ENCODE measurements at places on chromosomes 2 and 18. TPM values are rescaled to one million over a fixed set of nuclear protein-coding genes. Genes with fewer than 3 reads are reported as not detected.

The SALL3 gene
- total RNA-seq = 0.28 TPM

GRCh38 chr18:13217971-13218367, 591 bp upstream of the LDLRAD4 start:
- H3K27me3 ChIP-seq = peaks cover 6% of the 10 kb centered on the region
- no peaks in the 10 kb centered on the region for H3K36me3 ChIP-seq
- DNase-seq = peak; percentile 46
- peak overlapping the region; percentile 95 for H3K27ac ChIP-seq
- H3K4me1 ChIP-seq = peaks cover 27% of the 10 kb centered on the region

GRCh38 chr2:236982693-236983455, 102.8 kb upstream of the COPS8 start:
- no peak overlapping the region for H3K27ac ChIP-seq
- H3K27me3 ChIP-seq = no peaks in the 10 kb centered on the region
- no peak overlapping the region for H3K4me3 ChIP-seq

DNA sequence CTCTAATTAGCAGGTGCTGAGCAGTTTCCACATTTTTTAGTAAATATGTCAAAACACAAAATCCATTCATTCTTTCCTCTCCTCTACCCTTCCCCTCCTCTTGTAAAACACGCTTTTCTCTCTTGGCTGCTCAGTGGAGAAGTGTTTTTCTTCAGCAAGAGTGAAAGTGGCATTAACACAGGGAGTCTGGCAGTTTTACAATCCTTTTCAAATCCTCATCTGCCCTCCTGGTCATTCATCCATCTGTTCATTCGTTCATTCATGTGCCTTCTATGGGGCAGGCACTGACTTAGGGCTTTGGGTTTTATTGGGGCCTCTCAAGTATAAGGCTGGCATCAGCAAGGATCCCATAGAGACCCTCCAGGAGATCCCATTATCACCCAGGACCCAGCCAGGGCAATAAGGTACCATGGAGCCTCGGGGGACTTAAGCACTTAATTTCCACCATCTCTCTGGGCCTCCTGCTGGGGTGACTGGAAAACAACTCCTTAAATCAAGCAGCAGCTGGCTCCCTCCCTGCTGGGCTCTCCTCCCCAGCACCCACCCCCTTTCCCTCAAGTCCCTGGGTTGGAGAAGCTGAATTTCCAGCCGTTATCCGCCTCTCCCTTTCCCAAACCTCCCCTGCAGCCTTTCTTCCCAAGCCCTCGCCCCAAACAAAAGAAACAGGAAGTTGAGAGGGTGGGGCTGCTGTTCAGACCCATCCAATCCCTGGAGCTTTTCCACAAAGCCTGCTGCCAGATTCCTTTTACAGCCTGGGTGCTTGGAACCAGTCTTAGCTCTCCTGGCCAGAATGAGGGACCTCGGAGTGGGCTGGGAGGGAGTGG, 32.6 kb downstream of the MARCHF4 start:
- no peaks in the 10 kb centered on the region for H3K36me3 ChIP-seq
- no peaks in the 10 kb centered on the region for H3K27me3 ChIP-seq
- peak; percentile 98 for DNase-seq

- H3K4me1 ChIP-seq = peaks cover 5% of the 10 kb centered on the region
- H3K4me3 ChIP-seq = no peak overlapping the region
- no peak overlapping the region for H3K27ac ChIP-seq
- no peaks in the 10 kb centered on the region for H3K27me3 ChIP-seq
- H3K36me3 ChIP-seq = no peaks in the 10 kb centered on the region
These were observed 242.6 kb upstream of the KCNJ3 start for GRCh38 chr2:154455866-154456265.

- no peaks in the 10 kb centered on the region for H3K27me3 ChIP-seq
- no peaks in the 10 kb centered on the region for H3K36me3 ChIP-seq
- DNase-seq = peak; percentile 44
- H3K4me3 ChIP-seq = no peak overlapping the region
- H3K4me1 ChIP-seq = no peaks in the 10 kb centered on the region
- no peak overlapping the region for H3K27ac ChIP-seq
These were observed 85.8 kb upstream of the SETBP1 start for GRCh38 chr18:44594799-44595467.

GRCh38 chr18:70553245-70553935, 264.5 kb downstream of the SOCS6 start:
- H3K36me3 ChIP-seq = no peaks in the 10 kb centered on the region
- no peak for DNase-seq
- H3K4me1 ChIP-seq = peaks cover 4% of the 10 kb centered on the region
- H3K4me3 ChIP-seq = no peak overlapping the region
- H3K27me3 ChIP-seq = no peaks in the 10 kb centered on the region
- H3K27ac ChIP-seq = no peak overlapping the region

DNA sequence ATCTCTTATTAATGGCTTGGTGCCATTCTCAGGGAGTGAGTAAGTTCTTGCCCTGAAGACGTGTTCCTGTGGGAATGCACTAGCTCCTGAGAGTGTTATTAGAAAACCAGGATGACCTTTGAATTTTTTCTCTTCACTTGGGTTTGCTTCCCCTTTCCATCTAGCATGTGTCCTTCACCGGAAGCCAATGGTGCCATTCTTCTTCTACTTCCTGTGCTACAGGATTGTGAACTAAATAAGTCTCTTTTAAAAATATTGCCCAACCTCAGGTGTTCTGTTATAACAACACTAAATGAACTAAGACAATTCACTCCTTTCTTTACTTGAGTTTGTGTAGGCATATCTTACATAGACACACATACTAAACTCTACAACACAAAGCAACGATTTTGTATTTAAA, 447.0 kb downstream of the SOX11 start:
- H3K27ac ChIP-seq = no peak overlapping the region
- no peaks in the 10 kb centered on the region for H3K4me1 ChIP-seq
- H3K4me3 ChIP-seq = no peak overlapping the region
- no peaks in the 10 kb centered on the region for H3K36me3 ChIP-seq
- no peak for DNase-seq

- DNase-seq = no peak
- H3K36me3 ChIP-seq = peaks cover 3% of the 10 kb centered on the region
- no peaks in the 10 kb centered on the region for H3K4me1 ChIP-seq
- no peaks in the 10 kb centered on the region for H3K27me3 ChIP-seq
These were observed 32.4 kb downstream of the NDUFAF7 start for GRCh38 chr2:37263839-37264238.

- H3K4me3 ChIP-seq = no peak overlapping the region
- H3K27ac ChIP-seq = no peak overlapping the region
- no peaks in the 10 kb centered on the region for H3K36me3 ChIP-seq
These were observed 404.4 kb downstream of the SOCS6 start for GRCh38 chr18:70693246-70693645.

The STK36 gene
- 39.7 TPM for total RNA-seq

- no peaks in the 10 kb centered on the region for H3K4me1 ChIP-seq
- no peaks in the 10 kb centered on the region for H3K27me3 ChIP-seq
- DNase-seq = no peak
- no peak overlapping the region for H3K4me3 ChIP-seq
- no peaks in the 10 kb centered on the region for H3K36me3 ChIP-seq
These were observed 189.6 kb downstream of the MIB1 start for GRCh38 chr18:21930177-21930576.

GRCh38 chr2:76633276-76633921, 888.8 kb downstream of the LRRTM4 start:
- H3K36me3 ChIP-seq = no peaks in the 10 kb centered on the region
- no peaks in the 10 kb centered on the region for H3K27me3 ChIP-seq
- H3K27ac ChIP-seq = no peak overlapping the region

The PEX13 gene
- 22.2 TPM for total RNA-seq

DNA sequence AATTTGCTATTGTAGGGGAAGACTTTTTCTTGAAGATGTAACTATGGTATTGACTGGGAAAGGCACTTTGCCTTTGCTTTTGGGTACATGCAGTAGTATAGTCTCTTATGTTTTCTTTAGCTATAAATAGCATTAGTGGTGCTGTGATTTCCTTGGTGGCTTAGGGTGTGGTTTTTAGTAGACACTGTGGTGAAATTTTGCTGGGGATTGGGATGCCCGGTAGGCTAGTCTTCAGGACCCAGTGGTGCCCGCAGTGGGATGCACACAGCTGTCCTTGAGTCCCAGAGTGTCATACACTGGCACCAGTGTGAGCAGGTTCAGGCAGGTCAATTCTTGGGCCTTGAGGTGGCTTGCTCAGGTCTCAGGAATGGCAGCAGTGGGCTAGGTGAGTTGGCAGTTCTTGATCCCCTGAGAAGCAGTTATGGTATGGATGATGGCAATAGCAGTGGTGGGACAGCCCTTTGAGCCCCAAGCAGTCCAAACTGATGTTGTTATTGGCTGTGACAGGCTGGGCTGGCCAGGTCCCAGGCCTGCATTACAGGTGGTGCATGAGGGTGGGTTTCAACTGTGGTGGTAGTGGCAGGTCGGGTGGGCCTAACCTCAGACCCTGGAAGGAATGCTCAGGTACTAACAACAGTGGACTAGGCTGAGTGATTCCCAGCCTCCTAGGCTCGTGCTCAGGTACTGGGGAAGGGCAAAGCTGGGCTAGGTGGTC, 124.3 kb downstream of the XRCC5 start:
- H3K36me3 ChIP-seq = no peaks in the 10 kb centered on the region
- no peak for DNase-seq
- H3K4me3 ChIP-seq = no peak overlapping the region
- H3K27me3 ChIP-seq = no peaks in the 10 kb centered on the region

The TEKT4 gene
- total RNA-seq = 7.7 TPM

DNA sequence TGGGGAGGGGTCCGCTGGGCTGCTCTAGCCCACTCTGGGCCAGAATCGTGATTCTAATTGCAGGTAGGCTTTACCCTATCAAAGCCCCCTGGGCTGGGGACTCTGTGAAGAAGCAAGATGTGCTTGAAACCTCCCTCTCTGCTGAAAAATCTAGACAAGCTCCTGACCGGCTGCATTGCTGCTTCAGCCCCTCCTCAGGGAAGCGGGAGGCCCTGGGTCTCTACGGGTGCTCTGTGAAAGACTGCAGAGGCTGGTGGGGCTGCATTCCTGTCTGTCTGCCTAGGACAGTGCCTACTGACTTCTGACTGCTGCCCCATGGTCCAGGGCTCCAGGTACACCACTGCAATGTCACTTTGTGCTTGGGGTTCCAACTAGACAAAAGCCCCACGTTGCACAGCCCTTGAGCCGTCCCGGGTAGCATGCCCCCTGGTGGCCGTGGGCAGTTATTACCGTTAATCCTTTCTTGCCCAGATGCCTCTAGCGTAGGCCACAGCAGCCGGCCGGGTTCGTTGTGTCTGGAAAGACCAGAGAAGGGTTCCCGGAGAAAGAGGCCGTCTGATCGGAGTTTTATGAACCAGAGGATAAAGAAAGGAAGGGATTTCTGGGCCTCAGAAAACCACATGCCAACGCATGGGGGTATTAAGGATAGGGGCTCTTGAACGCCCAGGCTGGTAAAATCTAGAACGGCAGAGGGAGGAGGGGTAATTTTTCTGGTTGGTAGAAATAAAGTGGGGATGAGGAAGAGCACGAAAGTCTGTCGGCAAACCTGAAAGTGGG, 15.9 kb upstream of the C1QL2 start:
- no peak for DNase-seq
- no peaks in the 10 kb centered on the region for H3K4me1 ChIP-seq
- no peaks in the 10 kb centered on the region for H3K36me3 ChIP-seq
- peaks cover under 1% of the 10 kb centered on the region for H3K27me3 ChIP-seq

DNA sequence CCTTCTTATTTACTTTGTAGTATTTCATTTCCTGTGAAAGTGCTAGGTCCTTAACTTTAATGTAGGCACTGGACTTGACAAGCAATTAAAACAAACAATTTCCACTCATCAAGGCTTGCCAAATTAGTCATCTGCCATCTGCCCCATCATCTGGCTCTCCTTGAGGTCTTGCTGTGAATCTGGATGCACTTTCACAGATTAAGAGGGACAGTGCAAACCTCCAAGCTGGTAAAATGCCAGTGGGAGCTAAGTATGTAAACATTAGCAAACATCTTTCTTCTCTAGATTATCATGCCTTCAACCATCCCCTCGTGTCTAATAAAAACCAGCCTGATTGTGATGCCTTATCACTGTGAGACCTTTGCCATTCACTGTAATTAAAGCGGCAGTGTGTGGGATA, 402.9 kb downstream of the ERBB4 start:
- no peak overlapping the region for H3K4me3 ChIP-seq
- no peak for DNase-seq
- no peaks in the 10 kb centered on the region for H3K36me3 ChIP-seq
- H3K27me3 ChIP-seq = no peaks in the 10 kb centered on the region
- no peaks in the 10 kb centered on the region for H3K4me1 ChIP-seq

DNA sequence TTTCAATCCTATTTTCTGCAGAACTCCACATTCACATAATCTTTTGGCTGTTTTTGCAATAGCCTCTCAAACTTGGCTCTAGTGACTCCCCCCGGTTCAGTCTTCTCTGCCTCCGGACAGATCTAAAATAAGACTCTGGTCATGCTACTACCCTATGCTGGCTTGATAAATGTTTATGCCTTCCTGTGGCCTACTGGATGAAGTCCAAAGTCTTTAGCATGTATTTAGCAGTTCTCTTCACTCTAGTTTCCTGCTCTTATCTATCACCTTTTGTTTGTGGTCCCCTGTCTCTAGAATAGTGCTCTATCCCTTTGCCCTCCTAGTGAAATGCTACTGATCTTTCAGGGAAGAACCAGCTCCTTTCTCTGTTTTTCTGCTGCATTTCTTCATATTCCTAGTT, 14.4 kb downstream of the ADCYAP1 start:
- H3K27me3 ChIP-seq = peaks cover 3% of the 10 kb centered on the region
- no peaks in the 10 kb centered on the region for H3K36me3 ChIP-seq
- no peak overlapping the region for H3K4me3 ChIP-seq
- no peak for DNase-seq
- no peak overlapping the region for H3K27ac ChIP-seq

The CHRNG gene
- total RNA-seq = not detected

- no peaks in the 10 kb centered on the region for H3K27me3 ChIP-seq
- no peak for DNase-seq
- no peaks in the 10 kb centered on the region for H3K36me3 ChIP-seq
- H3K27ac ChIP-seq = no peak overlapping the region
- H3K4me1 ChIP-seq = no peaks in the 10 kb centered on the region
These were observed 537.6 kb upstream of the SETBP1 start for GRCh38 chr18:44143072-44143471.
